ENCODE measurements at places on chromosomes 5 and 9. TPM values are rescaled to one million over a fixed set of nuclear protein-coding genes. Genes with fewer than 3 reads are reported as not detected.

- no peak for ATAC-seq
Measured at GRCh38 chr5:152593388-152593787, 188.3 kb upstream of the NMUR2 start.

DNA sequence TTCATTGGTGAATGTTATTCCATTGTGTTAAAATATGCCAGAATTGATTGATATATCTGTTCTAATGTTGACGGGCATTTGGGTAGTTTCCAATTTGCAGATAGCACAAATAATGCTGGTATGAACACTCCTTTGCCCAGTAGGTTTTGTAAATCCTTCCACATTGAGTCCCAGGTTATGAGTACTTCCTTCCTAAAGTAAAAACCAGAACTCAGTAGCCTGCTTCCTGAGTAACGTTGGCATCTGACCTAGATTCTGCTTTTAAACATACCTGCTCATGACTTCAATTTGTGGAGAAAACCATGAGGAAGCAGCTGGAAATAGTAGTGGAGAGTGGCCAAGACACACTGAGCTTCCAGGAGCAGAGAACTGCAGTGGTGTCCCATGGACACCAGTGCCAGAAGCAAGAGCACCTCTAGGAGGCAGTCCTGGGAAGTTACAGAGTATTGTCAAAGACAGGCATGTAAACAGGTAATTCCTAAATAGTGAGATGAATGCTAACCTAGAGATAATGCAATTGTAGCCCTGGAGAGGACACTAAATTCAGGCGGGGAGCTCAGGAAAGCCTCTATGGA, 24.3 kb upstream of the RASGRF2 start:
- peak; percentile 16 for ATAC-seq

DNA sequence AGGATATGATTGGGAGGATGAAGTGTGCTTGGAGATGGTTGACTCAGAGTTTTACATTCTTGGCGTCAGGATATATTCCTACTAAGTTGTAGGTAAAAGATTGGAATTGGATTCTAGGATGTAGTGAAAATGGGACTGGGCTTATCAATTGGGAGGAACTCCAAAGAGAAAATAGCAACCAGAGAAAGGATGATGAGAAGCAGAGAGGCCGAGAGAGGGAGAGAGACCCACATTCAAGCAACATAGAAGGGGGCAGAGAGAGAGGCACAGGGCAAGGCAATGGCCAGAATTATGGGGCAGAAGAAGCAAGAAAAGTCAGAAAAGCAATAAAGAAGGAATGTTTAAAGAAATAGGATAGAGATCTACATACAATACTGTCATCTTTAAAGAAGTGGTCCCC, 217.9 kb upstream of the ACTBL2 start:
- ATAC-seq = no peak

The DMRT3 gene
- total RNA-seq = 0.64 TPM

- no peak for ATAC-seq
Measured at GRCh38 chr9:122383992-122384461, 13.2 kb downstream of the PTGS1 start.

DNA sequence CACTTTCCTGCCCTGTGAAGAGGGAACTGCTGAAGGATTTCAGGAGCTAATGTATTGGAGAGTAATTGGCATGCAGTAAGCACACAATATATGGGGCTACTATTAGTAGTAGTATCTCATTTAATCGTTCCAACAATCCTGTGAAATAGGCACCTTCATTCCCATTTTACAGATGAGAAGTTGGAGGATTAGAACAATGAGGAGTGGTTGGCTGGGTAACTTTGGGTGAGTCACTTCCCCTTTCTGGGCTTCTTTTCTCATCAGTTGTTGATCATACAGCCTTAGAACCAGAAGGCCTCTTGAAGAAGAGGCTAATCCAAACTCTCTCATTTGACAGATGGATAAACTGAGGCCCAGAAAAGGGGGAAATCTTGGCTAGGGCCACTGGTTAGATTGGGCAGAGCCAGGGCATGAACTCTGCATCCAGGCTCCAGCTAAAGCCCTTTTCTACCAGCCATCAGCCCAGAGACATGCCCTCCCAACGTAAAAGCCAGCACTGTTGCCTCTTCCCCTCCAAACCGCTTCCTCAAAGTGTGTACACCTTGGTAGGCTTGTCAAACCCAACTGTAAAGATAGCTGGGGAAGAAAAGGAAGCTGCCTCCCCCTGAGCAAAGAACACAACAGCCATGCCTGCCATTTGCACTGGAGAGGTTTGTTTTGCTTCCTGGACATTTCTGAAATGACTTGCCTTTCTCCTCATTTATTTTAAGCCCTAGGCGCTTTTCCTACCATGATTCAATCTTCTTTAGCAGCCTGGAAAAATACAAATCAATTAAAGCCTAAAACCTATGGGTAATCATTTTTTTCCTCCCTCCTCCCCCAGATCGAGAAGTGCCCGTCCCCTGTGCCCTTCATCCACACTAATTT, 992 bp downstream of the SPACA9 start:
- ATAC-seq = no peak

DNA sequence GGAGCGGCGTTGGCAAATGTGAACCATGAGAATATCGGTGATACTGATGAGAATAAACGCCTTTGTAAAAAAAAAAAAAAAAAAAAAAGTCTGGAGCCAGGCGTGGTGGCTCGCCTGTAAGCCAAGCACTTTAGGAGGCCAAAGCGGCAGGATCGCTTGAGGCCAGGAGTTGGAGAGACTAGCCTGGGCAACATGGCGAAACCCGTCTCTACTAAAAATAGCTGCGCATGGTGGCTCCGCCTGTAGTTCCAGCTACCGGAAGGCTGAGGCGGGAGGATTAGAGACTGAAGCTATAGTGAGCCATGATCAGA, 425 bp upstream of the NFX1 start:
- no peak for ATAC-seq

DNA sequence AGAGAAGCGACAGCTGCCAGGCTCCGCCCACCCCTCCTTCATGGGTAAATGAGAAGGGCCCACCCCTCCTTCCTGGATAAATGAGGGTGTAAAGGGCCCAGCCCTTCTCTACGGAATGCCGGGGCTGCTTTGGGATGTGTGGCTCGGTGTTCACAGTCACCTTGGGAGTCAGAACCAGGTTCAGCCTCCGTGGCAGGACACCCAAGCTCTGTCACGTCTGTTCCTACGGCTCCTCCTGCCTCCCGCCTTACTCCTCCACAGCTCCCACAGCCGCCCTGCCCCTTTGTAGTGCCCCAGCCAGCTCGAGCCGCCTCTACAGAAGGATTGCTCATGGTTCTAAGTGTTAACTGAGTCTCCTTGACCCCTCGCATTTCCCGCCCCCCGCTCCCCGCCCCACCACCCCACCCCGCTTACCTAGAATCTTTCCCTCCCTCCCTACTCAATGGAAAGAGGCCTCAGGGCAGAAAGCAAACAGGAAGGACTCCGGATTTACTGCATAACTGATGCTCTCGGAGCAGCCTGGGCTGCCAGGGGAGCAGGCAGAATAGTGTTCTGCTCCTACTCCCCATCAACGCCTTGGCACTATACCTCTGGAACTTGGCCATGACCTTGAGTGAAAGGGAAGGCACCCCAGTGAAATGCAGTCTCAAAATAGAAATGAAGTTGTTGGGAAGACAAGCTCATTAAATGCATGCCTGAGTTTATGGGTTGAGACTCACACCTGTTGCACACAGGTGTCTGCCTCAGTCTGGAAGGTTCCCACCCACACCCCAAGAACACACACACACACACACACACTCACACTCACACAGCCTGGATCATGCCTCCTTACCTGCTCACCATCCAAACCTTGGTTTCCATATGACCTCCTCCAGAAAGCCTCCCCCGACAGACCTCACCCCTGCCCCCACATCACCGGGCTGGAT, 59.6 kb downstream of the NEURL1B start:
- ATAC-seq = peak; percentile 83

DNA sequence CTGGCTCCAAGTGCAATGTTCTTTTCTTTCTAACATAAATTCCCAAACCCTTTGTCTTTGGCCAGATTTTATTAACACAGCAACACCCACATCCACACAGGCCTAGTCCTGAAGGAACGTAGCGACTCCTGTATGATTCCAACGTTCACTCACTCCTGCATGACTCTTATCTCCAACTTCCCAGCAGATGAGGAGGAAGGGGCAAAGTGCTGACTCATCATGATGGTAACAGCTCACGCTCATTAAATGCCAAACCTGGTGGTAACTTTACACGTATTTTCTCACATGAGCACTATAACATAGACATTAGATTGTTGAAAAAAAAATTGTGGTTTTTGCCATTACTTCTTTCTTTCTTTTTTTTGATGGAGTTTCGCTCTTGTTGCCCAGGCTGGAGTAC, 1349.5 kb downstream of the EFNA5 start:
- no peak for ATAC-seq

- ATAC-seq = peak; percentile 93
Measured at GRCh38 chr9:85420750-85421149, 321.0 kb downstream of the AGTPBP1 start.

The LCN2 gene
- 0.41 TPM for total RNA-seq

DNA sequence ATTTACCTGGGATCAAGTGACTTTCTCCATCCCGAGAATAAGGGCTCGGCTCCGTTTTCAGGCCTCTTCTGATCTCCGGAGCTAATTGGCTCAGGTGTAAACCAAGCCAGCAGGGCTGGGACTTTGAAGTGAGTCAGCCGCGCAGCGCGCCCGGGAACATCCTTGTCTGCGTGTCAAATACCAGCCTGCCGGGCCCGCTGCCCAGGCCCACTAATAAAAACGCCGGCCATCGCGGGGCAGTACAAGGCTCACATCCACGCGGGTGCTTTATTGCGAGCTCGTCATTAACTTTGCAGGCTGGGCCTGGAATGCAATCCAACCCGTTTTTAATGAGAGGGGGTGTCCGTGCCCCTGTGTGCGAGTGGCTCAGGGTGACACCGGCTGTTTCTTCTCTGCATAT, 416.8 kb downstream of the IRX2 start:
- no peak for ATAC-seq

The DDX4 gene
- 0.19 TPM for total RNA-seq

The C5orf52 gene
- not detected for total RNA-seq

The ECM2 gene
- 20.3 TPM for total RNA-seq

GRCh38 chr5:132229236-132229635, 1.6 kb upstream of the P4HA2 start:
- no peak for ATAC-seq

DNA sequence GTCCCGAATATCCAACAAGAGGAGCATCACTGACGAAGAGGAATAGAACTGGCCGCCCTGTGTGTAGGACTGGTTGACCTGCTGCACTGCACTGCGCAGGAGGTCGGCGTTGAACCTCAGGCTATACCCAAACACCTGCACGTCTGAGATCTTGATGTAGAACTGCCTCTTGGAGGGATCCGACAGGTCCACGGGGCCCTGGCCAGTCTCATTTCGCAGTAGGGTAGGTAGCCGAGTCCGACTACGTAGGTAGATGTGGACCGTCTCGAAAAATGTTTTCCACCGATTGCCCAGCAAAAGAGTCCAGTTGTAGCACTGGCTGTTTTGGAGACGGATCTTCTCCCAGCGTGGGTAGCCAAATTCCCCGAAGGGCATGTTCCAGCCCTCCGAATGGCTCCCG, 202.0 kb downstream of the BRINP1 start:
- ATAC-seq = no peak

The SLC4A9 gene
- total RNA-seq = not detected

GRCh38 chr5:133531178-133531577, 81.2 kb downstream of the FSTL4 start:
- ATAC-seq = no peak

- ATAC-seq = no peak
Measured at GRCh38 chr5:149639737-149640136, 58.4 kb downstream of the ARHGEF37 start.

The TMC1 gene
- 0.19 TPM for total RNA-seq

DNA sequence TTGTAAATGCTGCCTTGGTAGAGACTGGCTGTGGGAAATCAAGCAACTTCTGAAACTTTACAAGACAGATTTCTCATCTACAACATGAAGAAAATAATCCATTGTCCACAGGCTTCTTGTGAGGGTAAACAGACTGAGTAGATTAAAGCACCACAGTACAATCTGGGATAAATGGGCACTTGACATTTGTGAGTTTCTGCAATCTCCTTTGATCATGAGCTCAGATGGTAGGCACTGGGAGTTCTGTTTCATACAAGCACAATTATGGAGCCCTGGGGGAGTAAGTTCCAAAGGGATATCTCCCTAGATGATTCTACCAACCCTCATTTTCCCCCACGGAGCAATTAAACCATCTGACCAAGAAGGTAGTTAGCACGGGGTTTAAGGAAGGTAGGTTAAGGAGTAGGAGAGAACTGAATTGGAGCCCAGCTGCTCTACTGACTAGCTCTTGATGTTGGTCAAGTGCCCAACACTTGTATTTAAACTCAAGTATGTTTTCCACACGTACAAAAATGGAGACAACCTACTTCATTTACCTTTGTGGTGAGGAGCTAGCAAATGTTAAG, 479.5 kb upstream of the TNC start:
- ATAC-seq = no peak

The RNF183 gene
- total RNA-seq = 0.16 TPM

DNA sequence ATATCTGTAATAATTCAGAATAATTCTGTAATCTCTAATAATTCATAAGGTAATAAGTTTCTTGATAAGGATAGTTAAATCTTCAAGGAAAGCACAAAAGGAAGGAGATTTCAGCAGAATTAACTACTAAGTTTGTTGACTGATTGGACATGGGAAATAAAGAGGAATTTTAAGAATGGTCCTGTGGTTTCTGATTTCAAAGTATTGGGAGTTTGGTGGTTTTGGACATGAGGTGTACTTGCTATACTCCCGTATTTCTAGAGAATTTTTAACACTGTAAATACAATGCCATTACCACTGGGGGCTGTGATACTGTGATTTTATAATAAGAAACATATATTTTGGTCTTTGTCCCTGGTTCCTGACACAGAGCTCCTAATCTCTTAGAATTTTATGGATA, 123.9 kb downstream of the UNC13B start:
- ATAC-seq = no peak

DNA sequence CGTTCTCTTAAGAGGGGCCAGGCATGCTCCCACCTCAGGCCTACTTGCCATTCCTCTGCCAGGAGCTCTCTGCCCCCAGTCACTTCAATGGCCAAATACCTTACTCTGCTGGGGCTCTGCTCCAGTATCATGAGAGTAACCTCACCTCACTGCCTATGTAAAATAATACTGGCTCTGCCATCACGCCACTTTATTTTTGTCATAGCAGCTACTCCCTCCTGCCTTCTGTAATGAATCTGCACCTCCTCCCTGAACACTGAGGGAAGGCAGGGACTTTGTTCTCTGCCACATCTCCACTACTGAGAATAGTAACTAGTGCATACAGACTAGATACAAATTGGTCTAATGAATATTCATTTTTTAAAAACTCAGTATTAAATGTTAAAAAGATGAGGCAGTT, 33.8 kb downstream of the MACROH2A1 start:
- peak; percentile 22 for ATAC-seq

The SLC6A7 gene
- total RNA-seq = 0.64 TPM

The PCDHA3 gene
- total RNA-seq = 1.6 TPM

The OTP gene
- total RNA-seq = not detected

The LHX3 gene
- total RNA-seq = 9.9 TPM

Data from motor neuron (in vitro differentiated cells).